ENCODE measurements at places on chromosomes 3 and 15.

DNA sequence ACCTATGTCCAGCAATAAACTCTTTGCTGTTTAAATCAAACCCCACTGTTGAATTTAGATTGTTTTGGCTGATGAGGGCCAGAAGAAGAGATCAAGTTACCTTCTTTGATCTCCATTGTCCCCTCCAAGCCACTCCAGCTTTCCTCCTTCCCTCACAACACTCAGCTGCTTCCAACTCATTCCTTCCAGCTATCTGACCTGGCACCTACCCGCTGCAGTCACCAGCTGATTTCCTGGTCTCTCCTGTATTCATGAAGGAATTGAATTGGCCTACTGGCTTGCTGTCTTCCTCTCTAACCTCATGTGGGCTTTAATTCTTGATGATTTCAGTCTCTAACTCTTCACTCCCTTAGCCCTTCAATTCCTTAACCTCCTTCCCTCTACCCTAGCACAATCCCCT is 40.8 kb upstream of the ABHD17C start:
- DNase-seq, result no peak

GRCh38 chr3:15160662-15161061 is 45.4 kb upstream of the CAPN7 start:
- DNase-seq, result no peak

DNA sequence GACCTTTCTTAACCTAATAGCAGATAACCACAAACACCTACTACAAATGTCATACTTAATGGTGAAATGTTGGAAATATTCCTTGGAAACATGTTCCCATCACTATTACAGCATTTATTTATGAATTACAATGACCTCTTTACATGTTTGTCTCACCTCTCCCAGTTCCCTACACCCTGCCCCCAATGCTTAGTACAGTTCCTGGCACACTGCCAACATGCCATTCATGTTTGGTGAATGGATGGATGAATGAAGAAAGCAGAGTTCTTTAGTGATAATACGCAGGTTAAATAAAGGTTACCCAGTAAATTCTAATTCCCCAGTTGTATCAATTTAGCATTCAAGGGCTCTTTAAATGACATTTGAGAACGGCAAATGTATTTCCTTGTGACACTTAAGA is 259.9 kb upstream of the ATP11B start:
- no peak for DNase-seq

GRCh38 chr3:185059766-185060165 is 93.1 kb downstream of the C3orf70 start:
- DNase-seq, result no peak

DNA sequence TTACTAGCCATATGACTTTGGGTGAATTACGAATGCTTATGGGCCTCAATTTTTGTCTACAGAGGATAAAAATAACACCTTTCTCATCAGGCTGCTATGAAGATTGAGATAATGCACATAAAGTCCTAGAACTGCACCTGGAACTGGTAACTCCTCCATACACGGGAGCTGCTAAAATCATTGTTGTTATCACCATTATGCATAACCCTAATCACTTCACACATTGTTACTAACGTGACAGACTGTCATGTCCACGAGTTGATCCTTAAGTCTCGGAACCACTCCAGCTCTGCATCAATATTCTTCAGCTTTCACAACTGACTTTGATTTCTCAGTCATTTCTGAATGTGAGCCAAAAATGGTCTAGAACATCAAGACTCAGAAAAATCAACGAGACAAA is 64.1 kb downstream of the RFTN1 start:
- DNase-seq, result no peak

DNA sequence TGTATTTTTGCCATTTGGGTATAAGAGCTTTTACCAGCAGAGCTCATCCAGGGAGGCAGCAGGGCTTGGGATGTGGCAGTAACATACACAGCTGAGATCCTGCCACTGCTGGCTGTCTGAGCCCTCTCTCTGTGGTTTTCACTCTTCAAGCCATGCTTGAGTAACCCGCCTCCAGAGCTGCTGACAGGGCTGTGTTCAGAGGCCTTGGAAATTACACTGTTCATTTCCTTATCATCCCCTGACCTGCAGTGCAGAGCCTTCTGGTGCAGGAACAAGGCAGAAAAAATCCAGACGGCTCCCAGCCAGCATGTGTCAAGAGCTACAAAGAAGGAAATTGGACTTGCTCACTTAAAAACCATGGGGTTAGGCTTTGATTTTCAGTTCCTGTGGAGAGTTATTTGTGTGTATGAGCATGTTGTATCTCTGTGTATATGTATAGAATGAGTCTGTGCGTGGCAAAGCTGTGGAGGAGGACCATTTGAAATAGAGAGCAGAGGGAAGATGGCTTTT is 47.0 kb downstream of the ZNF609 start:
- DNase-seq, result no peak

DNA sequence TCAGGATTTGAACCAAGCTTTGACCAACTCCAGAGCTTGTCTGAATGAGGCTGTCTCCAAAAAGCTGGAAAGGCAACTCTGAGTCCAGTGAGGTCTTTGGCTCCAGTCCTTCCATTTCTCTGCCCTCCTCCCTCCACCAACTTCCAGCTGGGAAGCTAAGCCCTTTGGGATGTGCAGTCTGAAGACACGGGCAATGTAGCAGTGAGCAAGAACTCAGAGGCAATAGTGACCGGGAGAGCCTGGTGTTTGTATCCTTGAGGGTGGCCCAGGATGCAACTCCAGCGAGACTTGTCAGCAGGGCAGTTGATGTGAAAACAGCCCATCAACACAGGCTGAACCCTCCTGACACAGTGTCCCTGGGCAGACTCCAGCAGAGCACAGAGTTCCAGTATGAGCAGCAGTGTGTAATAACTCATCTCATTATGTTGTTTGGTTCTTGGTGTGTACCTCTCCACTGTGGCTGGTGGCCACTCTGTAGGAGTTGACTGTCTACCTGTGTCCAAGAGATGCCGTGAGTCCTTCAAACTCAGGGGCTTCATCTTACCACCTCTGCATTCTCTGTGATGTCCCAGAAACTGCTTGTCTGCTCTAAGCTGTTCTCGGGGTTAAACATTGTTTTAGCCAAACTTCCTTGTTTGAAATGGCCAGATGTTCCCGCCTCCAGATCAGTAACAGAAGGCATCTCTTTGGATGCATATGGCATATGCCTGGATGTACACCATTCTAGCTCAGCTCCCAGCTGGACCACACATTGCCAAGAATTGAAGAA is 6.6 kb downstream of the CDCP1 start:
- no peak for DNase-seq

- no peak for DNase-seq
Observed at GRCh38 chr3:73710340-73710739, 85.6 kb upstream of the PDZRN3 start.

DNA sequence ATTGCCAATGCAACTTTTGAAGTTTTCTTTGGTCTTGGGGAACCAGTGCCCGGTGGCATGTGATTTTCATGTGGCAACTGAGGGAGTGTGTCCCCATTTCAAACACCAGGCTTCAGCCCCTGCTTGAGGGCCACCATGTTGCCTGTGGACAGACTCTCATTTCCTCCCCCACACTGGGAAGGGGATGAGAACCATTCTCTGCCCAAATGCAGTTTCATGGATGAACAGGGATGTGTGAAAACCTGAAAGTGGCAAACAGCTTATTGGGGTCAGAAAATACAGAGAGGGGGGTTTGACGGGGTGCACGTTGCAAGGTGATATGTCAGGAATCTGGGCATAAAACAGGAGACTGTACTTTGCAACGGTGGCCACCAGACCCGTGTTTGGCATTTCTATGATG is 6.3 kb downstream of the FAM107A start:
- no peak for DNase-seq

- DNase-seq, result no peak
Observed at GRCh38 chr3:120762615-120763014, 20.1 kb downstream of the GTF2E1 start.

DNA sequence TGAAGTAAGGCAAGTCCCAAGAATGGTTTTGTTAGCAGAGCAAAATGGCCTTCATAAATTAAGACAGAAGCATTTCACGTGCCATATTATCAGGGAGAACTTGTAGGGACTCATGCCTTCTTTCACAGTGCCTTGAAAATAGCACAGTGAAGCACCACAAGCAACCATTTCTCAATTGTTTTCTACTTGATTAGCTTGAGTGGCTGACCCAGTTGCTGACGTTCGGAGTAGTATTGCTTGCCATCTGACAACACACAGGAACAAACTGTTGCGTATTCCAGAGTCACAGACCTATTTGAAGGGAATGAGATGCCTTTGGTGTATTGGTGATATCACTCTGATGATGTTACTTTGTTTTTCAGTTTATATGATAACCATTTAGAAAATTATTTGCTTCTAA is 3.0 kb upstream of the C3orf52 start:
- no peak for DNase-seq

GRCh38 chr3:61674596-61674995 is 113.2 kb downstream of the PTPRG start:
- DNase-seq, result no peak

DNA sequence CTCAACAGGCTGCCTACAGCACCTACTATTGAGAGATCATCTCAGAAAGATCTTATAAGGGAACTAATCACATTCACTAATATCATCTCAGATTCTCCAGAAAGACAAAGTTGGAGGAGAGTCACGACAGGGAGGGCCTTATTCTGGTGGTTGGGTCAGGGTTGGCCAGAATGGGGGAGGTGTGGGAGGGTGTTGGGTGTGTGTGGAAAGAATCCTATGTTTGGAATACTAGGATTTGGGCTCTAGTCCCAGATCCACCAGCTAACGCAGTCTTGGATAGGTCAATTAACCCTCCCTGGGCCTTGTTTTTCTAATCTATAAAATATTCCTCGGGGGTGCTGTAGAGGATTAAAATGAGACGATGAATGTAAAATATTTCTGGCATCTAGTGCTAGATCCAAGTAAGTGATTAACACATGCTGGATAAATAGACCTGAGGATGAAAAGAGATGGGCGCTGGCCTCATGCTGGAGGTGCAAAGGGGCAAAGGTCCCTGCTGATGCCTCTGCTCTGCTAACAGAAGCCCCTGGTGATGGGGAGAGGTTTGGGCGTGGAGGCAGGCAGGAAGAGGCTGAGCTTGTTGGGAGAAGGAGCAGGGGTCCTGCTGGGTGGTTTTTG is 67.6 kb upstream of the ETV5 start:
- no peak for DNase-seq

- no peak for DNase-seq
Observed at GRCh38 chr3:46892285-46893145, 15.0 kb downstream of the PTH1R start.

DNA sequence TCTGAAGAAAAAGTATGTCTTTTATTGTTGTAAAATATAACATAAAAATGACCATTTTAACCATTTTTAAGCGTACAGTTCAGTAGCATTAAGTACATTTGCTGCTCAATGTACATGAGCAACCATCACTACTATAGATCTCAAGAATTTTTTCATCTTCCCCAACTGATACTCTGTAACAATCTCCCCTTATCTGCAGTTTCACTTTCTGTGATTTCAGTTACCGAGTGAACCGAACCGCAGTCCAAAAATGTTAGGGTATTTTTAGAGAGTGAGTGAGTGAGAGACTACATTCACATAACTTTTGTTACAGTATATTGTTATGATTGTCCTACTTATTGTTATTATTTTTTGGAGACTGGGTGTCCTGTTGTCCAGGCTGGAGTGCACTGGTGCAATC is 9.0 kb upstream of the SLC25A26 start:
- DNase-seq, result no peak

DNA sequence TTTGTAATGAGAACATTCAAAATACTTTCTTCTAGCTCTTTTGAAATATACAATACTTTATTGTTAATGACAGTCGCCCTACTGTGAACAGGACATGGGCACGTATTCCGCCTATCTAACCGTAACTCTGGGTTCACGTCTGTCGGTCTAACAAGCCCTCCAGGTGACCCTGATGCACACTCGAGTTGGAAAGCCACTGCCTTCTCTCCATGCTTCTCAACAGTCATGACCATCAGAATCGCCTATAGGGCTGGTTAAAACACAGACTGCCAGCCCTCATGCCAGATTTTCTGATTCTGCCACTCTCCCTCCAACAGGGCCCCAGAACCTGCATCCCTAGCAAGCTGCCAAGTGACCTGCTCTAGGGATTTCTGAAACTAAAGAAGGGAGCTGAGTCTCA is 140.2 kb downstream of the FOXP1 start:
- no peak for DNase-seq

DNA sequence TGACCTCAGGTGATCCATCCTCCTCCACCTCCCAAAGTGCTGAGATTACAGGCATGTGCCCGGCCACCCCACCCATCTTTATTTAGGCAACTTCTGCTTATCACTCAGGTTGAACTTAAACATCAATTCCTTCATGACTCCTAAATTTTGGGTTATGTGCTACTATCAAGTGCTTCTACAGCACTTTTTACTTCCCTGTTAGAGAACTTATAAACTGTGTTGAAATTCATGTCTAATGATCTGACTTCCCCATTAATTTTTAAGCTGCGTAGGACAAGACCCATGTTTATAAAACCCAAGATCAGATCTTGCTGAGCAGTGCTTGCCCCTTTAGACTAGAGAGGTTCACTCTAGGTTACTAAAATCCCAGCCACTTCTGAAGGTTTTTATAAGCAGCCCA is 266.2 kb upstream of the TPRG1 start:
- no peak for DNase-seq

- no peak for DNase-seq
Observed at GRCh38 chr3:113454057-113454456, 12.8 kb upstream of the CFAP44 start.

- DNase-seq, result no peak
Observed at GRCh38 chr3:186487819-186488218, 56.4 kb downstream of the CRYGS start.

Measured in activated naive CD4-positive, alpha-beta T cell (primary cell).